ENCODE measurements at places on chromosomes 6 and 20.

DNA sequence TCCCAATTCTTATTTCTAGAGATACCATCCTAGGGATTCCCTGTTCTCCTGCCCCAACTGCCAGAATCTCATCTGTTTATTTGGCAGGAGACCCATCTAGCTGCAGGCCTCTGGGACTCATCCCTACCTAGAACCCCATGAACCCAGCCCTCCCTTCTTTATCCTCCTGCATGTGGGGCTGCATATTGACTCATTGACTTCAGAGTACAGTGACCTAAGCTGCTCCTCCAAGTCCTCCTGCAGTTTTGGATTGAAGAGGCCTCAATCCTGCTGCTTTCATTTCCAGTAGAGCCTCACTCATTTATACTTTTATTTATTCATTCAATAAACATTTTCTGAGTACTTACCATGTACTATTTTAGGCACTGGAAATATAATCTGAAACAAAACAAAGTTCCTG is 11.6 kb downstream of the TMEM200A start:
- no peak for DNase-seq

DNA sequence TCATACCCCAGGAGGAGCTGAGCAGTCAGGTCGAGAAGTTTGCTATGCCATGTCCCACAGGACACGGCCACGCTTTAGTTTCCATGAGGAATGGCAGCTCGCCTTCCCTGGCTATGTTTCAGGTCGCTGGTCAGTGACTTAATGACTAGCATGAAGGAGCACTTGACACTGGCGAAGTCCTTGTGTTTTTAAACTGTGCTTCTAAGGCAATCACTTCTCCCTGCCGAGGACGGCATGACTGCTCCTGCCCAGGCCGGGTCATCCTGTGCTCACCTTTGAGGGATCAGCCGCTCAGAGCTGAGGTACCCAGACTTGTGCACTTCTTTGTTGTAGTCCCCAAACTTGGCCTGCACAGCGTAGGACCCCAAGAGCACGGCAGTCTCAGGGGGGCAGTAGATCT is 34.1 kb downstream of the EZR start:
- DNase-seq: no peak

- no peak for DNase-seq
These were observed 135.3 kb upstream of the BEND6 start for GRCh38 chr6:56819604-56820003.

- DNase-seq: no peak
These were observed 57.7 kb downstream of the DHX35 start for GRCh38 chr20:39019805-39020325.

GRCh38 chr6:90045535-90045934 is 151.3 kb downstream of the GJA10 start:
- DNase-seq: no peak

GRCh38 chr6:88985901-88986300 is 22.5 kb upstream of the RNGTT start:
- no peak for DNase-seq

DNA sequence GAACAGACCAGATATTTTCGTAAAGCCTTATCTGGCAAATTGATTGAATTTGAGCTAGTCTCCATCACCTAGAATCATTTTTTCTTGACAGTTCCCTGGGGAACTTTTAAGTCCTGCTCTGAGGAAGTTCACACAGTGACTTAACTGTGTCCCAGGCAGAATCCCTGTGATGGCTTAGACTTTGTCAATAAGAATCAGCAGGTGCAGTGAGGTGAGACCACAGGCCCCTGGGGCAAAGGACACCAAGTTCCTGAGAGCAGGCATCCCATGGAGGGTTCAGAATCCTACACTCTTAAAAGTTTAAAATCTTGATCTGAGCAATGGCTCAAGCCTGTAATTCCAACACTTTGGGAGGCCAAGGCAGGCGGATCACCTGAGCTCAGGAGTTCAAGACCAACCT is 13.0 kb downstream of the KIF16B start:
- no peak for DNase-seq

DNA sequence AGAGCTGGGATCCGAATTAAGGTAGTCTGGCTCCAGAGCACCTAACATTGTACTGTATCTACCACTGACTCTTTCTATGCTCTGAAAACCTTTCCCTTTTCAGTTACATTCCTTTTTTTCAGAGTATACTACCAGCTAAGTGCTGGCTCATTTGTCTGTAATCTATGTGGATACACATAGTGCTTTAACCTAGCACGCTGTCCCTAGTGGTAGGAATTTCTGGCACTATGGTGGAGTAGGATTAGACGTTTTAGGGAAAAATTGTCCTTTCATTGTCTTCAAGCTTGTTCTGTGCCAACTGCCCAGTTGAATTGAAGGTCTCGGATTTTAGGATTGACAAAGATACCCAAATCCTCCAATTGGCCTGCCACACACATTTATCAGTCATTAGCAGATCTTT is 259.1 kb upstream of the FERMT1 start:
- no peak for DNase-seq

DNA sequence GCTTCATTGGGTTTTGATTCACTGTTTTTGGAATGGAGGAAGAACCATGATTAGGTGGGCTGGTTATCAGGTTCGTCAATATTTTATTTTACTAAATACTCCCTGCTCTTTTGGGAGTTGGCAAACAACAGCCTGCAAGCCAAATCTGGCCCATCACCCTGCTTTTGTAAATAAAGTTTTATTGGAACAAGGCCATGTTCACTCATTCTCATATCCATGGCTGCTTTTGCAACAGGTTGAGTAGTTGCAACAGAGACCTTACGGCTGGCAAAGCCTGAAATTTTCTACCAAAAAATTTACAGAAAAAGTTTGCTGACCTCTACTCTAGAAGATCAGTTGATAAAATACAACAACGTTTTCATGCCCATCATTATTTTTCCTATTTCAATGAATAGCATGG is 45.1 kb downstream of the SYTL3 start:
- no peak for DNase-seq

DNA sequence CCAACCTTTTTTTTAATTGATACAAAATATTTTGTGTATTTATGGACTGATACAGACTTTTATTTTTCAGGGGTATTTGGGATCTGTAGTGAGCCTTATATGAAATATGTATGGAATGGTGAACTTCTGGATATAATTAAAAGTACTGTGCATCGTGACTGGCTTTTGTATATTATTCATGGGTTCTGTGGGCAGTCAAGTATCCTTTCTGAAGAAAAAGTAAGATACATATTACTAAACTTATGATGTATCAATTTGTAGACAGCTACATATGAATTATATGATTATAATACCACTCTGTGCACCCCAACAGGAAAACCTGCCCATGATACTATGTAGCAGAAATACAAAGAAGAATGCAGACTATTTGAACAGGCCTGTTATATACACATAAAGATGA is 47.2 kb downstream of the FIG4 start:
- no peak for DNase-seq

GRCh38 chr6:36596356-36596755 is 2.2 kb downstream of the SRSF3 start:
- DNase-seq: no peak

GRCh38 chr20:54345301-54345724 is 130.1 kb upstream of the DOK5 start:
- DNase-seq: no peak

DNA sequence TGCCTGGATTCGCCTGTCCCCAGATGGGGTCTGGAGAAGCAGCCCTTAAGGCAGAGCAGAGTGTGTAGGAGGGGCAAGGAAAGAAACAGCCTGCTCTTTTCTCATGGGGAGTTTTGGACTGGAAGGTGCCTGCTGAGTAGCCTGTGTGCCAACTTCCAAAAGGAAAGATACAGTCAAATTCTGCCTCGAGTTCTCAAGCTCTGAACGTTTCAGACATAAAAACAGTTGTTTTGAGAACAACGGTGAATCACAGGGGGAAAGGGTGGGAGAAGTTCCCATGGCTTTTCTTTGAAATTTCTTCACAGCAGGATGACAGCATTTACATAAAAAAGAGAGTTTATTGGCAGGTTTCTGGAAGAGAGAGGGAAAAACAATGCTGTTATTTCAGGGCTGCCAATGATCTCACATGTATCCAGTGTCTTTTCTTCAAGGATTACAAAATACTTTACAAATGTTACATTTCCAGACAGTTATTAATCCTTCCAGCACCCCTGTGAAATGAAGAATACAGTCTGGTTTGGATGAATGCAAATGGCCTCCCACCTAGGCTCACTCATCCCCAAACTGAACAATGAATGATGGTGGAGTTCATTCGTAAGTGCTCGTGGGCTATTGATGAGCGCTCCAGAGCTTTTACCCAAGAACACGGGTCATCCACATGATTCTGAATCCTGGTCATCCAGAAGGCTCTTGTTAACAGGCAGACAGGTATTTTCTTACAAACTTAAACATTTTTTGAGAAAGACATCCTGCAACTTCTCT is 33.8 kb upstream of the ECI2 start:
- no peak for DNase-seq

DNA sequence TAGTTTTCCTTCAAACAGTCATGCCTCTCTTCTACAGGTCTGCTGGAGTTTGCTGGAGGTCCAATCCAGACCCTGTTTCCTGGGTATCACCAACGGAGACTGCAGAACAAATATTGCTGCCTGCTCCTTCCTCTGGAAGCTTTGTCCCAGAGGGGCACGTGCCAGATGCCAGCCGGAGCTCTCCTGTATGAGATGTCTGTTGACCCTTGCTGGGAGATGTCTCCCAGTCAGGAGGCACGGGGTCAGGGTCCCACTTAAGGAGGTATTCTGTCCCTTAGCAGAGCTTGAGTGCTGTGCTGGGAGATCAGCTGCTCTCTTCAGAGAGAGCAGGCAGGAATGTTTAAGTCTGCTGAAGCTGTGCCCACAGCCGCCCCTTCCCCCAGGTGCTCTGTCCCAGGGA is 666.9 kb downstream of the FRK start:
- DNase-seq: no peak

DNA sequence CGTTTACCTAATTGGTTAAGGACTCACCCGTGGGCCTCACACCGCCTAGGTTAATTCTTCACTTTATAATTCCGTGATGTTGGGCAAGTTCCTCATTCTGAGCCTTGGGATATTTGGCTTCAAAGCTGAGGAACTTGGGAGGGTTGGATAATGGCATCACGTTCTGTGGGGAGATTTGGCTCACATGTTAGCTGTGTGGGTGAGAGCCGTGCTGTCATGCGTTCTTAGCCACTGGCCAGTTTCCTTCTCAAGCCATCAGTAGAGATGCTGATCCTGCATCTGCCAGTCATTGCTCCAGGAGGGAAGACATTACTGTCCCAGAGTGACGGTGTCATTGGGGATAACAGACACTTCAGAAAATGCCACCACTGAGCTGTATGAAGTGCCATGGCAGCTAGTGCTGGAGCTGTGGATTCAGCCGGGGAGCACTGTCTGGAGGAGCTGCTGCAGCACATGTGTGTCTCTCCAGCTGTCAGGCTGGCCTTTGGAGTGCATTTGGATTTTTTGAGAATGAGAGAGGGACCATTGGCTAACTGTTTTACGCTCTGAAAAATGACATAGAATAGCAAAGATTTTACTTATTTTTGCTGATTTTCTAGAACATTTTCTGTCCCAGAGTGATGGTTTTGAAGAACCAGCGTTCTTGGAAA is 16.5 kb downstream of the IGF2R start:
- no peak for DNase-seq

DNA sequence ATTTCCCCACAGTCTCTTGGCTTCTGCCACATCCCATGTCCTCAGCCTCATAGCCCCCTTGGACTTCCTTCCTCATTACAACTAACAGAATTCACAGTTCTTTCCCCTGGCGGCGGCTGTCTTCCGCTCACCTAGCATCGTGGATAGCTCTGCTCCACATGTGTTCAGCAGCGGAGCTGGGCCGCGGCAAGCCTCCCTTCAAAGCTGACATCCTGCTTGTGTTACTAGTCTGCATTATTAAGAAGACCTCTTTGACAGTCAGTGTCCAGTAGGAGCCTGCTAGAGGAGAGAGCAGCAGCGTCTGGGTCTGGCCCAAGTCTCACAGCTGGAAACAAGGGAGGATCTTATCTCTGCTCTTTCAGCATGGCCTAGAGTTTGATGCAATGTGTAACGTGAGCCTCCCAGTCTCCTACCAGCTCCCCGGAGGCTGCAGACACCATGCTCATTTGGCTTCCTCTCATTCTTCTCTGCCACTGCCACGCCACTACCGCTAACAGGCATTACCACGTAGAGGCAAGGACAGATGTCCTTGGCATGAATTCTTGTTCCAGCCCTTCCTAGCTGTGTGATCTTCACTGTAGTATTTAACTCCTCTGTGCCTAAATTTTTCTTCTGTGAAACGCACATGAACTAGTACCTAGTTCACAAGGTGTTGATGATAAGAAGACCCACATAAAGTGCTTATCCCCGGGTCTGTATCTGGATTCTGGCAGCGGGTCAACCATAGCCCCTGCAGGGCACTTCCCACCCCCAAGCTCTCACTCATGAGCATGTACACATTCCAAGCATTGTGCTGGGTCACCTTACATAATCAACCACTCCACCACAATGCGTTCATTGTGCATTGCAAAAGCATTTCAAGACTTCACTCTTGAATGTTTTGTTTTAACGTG is 107.1 kb upstream of the BACH2 start:
- no peak for DNase-seq

DNA sequence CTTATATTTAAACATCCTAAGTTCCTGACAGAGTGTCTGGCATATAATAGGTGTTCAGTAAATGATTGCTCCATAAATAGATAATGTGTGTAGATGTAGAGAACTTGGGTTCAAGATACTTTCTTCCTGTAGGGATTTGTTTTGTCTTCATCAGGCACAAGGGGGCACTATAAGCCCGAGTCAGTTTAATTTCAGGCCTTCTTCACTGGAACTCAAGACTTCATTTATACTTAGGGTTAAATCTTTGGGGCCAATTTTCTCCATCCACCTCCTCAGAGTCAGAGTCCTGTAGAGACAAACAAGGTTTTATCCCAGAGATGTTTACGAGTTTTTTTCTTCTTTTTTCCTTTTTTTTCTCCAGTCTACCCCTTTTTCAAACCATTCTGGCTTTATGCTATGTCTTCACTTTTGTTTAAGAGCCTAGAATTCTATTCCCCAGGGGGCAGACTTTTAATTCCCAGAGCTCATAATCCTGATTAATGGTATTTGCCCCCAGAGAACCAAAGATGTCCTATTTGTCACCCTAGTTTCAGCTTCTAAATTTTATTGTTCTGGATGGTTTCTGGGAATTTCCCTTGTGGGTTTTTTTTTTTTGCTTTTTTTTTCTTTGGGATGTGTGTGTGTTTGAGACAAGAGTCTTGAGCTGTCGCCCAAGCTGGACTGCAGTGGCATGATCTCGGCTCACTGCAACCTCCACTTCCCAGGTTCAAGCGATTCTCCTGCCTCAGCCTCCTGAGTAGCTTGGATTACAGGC is 88.4 kb downstream of the HFE start:
- peak; percentile 63 for DNase-seq

- DNase-seq: no peak
These were observed 21.3 kb downstream of the PSMG4 start for GRCh38 chr6:3280091-3280490.

GRCh38 chr20:46255440-46256104 is 52.7 kb downstream of the CDH22 start:
- peak; percentile 86 for DNase-seq

GRCh38 chr6:13334953-13335352 is 6.6 kb upstream of the TBC1D7 start:
- DNase-seq: no peak

Measured in SHP77 (cell line).